ENCODE measurements at places on chromosomes 3 and 15.

DNA sequence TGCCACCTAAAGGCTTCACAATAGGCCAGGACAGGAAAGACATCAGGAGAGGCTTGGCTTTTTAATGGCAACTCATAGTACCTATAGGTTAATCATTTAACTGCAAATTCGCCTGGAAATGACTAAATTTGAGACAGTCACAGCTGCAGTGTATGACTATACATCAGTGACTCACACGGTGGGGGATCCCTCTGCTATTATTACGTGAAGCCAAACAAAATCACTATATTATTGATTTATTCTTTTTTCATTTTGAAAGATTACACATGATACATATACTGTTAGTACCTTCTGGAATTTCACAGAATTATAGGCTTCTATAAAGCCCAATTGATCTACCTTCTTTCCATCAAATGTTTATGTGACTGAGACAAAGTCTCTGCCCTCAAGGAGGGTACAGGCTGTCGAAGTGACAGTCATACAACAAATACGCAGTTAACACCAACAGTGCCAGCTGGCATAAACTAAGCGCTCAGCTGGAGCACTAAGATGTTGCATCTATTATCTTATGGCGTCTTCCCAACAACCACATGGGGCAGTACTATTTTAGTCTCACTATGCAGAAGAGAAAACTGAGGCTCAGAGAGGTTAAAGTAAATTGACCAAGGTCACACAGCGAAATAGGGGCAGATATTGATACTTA, 82.0 kb upstream of the LMOD3 start:
- no peak for DNase-seq

DNA sequence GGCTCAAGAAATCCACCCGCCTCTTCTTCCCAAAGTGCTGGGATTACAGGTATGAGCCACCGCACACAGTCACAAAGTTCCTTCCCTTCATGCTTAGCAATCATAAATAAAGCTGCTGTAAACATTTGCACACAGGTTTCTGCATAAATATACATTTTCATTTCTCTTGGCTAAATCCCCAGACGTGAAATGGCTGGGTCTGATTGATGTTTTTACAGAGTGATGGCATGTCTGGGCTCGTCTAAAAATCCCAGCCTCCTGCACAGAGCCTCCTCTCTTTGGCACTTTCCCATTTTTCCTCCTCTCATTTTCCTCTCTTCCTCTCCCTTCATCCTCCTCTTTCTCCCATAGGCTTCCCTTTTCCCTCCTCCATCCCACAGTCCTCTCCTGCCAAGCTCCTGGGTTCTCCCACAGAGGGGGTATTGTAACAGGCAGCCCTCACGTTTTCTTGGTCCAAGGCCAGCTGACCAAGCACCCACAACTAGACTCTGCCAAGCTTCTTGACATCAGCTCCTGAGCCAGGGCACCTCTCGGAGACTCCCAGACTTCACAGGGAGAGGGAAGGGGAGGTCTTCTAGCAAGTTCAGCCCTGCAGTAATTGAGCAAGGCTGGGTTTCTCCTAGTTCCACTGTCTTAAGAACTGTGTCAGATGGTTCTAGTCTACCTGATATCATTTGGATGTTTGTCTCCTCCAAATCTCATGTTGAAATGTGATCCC, 10.5 kb upstream of the PLA2G4E start:
- no peak for DNase-seq

DNA sequence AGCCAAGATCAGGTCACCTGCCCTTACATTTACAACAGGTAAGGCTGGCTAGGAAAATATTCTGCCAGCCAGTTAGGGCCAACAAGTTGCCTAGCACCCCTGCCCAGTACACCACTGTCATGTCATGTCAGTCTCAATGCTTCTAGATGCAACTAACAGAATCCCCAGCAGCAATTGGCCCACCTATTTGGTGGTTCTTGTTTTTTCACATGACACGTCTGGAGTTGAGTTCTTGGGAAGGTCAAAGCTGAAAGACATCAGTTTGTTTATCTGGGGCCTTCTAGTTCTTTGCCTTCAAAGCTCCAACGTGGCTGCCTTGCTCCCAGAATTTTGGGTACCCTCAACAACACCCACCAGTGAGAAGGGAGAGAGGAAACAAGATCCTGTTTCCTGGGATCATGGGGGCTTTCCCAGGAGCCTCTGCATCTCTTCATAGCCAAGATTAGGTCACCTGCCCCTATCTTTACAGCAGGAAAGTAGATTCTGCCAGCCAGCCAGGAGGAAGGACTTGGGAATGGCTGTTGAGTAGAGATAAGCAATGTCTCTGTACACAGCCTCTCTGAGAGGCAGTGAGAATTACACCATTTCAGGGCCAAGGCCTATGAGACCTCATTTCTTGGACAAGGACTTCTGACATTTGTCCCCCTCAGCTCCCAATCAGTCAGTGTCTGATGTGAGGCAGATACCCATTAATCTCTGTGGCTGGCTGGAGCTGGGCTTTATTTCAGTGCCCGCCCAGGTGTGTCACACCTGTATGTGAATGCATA, 8.6 kb downstream of the GPX1 start:
- peak; percentile 70 for DNase-seq

- DNase-seq: peak; percentile 30
These were observed 5.1 kb downstream of the TMOD2 start for GRCh38 chr15:51756482-51756881.

DNA sequence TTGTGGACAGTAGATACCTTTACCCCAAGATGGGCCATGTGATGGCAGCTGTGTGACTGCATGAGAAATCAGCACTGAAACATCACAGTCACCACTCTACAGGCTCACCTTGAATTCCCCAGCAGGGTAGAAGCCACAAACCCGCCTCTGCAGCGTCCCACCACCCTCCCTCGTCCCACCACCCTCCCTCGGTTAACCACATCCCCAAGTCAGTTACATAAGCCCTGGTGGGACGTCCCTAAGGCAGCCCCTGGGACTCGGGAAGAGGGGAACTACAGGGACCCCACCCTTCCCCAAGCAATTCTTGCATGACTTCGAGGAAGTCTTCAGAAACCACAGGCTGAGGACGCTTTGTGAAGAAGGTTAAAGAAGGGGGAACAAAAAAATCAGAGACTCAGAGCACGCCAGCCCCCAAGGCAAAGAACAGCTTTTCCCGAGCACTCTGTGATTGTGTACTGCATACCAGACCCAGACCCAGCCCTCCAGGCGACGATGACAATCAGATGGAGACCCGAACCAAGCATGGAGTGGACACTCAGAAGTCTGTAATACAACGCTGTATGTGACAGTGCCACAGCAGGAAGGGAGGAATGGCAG, 60.5 kb downstream of the SH3BP5 start:
- peak; percentile 91 for DNase-seq

GRCh38 chr3:66140743-66141372, 79.9 kb upstream of the SLC25A26 start:
- no peak for DNase-seq

- no peak for DNase-seq
These were observed 2.7 kb downstream of the CD47 start for GRCh38 chr3:108088146-108088545.

GRCh38 chr3:185716436-185717108, 108.3 kb downstream of the IGF2BP2 start:
- DNase-seq: no peak
